ENCODE measurements at places on chromosomes 5 and 9.

DNA sequence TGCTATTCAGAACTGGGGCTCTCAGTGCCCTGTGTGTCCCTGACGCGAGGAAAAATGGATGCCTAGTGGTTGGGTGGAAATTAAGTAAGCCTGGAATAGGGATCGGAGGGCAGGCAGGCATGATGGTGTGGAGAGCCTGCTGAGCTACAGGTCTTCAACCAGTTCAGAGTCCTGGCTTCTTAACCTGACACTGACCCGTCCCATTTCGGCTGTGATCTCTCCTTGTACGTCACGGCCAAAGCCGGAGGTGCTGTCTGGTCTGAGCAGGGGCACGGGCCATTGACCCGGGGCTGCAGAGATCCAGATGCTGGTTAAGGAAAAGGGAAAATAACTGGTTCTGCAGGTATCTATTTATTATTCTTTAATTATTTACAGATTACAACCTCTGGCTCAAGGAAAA is 27.9 kb downstream of the RHOBTB3 start:
- DNase-seq, result no peak

GRCh38 chr9:32427111-32427873 is 42.8 kb downstream of the ACO1 start:
- DNase-seq, result no peak

DNA sequence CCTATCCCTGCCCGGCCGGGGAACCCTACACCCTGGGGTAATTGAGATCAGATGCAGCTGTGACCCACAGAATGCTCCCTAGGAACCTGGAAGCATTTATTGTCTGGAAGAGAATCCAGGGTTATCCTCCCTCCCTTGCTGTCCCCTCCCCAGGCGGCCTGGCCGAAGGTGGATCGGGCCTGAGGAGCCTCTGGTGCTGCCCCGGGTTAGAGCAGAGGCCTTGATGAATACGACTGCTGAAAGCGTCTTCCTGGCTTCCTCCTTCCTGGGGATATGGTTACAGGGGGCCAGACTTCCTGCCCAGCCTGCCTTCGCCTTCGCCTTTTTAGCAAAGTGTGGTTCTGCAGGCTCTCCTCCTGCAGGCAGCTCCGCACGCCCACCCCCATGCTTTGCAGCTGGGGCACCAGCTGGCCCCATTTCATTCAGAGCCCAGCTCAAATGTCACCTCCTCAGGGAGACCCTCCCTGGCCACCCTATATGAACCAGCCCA is 22.5 kb upstream of the PTGS1 start:
- DNase-seq, result no peak

- no peak for DNase-seq
Observed at GRCh38 chr5:113433071-113433470, 1.7 kb downstream of the TSSK1B start.

GRCh38 chr5:67031692-67032091 is 164.9 kb downstream of the CD180 start:
- no peak for DNase-seq

DNA sequence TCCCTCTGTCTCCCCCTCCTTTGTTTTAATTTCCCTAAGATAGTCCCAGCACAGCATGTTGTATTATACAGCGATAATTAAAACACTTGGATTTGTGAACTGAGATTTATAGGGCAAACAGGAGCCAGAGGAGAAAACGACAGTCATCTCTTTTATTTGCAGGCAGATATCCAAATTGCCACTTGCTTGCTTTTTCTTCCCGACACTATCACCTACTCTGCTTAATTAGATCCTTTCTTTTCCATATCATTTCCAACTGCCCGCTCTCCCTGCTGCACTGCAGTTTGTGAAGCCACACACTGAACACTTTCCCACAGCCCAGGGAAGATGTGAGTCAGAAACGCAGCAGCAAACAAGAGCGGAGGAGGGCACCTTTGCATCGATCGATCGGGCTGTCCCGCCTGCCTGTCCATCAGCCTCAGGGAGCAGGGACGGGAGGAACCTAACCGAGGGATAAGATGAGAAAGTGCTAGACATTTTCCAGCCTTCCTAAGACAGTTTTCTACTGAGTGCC is 35.8 kb upstream of the SPRY4 start:
- DNase-seq, result peak; percentile 80

DNA sequence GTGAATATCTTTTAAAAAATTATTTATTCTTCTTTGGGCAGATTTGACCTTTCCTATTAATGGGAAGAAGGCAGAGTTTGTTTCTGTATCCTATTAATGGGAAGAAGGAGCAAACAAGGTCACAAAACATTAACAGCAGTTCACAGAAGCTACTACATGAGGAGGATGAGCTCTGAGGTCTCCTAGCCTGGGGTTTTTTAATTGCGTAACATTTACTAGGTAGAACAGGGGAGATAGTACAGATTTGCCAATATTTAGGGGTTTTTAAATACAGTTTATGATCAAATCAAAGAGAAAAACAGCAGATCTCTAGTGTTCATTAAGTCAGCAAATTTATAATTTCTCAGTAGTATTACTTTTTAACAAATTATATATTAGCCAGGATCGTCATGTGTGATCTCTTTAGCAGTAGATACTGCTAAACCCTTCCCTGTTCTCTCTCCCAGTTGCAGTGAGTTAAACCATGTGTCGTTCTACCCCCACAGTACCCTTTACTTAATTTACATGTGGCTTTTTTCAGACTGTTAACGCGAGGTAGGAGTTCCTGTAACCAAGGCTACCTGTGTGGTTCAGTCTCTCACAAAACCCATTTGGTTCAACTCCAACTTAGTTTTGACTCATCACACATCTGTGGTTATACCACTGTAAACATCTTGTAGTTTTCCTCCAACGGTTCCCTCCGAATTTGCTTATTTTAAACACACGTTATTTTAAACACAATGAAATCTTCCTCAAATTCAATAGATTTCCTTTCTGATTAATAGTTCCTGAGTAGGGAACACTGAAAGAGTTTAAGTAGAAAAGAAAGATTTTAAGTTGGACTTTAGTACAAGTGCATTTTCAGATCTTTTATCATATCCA is 13.3 kb downstream of the SLC25A46 start:
- no peak for DNase-seq

GRCh38 chr5:30765227-30765626 is 428.3 kb upstream of the CDH6 start:
- no peak for DNase-seq

GRCh38 chr9:121709798-121710197 is 58.4 kb downstream of the DAB2IP start:
- DNase-seq, result no peak

DNA sequence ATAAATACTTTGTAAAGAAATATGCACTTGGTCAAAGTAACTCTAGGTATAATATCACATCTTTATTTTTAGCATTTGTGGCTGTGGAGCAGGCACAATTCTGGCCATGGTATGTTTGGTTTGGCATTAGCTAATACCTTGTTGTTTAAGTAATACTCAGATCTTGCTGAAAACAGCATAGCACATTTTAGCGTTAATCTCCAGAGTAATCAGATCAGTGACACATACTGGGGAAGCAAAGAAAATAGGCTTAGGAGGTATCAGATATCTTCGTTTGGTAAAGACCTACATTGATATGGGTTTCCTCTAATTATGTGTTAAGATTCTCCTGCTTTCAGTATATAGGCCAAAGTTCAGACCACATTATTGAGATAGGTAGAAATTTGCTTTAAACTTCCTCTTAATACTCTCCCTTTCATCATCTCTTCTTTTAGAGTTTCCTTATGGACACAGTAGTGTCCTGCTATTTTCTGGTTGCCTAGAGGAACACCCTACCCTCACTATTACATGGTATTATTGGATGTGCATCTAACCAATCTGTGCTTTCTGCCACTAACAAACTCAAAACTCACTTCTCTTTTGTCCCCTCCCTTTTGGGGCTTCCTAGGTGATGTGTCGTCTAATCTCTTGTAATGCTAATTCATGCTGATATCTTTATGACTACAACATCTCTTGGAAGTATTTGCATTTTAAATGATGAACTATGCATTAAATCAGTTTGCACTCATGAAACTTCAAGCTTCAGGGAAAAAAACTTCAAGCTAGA is 437.3 kb upstream of the ADAMTSL1 start:
- no peak for DNase-seq

DNA sequence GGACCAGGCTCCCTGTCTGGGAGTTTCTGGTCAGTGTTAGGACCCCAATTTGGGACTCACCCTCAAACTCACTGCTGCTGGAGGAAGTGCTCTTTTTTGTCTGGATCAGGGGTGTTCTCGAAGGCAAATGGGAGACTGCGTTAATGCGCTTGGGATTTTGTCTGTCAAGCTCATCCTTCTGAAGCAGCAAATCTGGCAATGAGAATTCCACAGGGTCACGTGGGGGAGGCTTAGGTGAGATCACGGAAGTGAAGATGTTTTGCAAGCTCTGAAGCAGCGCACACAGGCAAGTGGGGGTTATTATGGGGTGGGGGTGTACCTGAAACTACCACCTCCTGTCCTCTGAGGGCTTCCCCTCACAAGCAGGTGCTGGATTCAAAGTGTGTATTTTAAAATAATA is 10.5 kb upstream of the TEX53 start:
- no peak for DNase-seq

DNA sequence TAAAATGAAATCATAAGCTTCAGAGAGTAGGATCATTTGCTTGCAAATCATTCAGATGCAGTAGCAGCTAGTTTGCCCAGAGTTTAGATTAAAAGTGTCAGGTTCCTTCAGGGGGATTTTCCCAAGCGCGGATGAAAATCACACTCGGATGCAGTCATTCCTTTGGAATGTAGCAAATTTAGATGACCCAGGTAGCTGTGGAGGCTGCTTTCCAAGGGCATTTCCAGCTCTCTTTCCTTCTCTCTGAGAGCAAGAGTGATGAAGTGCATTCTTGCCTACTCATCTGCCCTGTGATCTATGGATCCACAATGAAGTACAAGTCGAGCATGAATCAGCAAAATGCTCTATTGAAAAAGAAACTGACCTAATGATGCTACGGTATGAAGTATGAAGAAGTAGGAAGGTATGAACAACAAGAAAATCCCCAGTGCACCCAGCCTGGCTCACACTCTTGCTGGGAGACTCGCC is 200.2 kb downstream of the PLK2 start:
- DNase-seq, result peak; percentile 76

- DNase-seq, result no peak
Observed at GRCh38 chr5:124730381-124730780, 16.1 kb downstream of the ZNF608 start.

- no peak for DNase-seq
Observed at GRCh38 chr5:89105836-89106235, 222.9 kb upstream of the MEF2C start.

GRCh38 chr9:100803956-100804355 is 224.6 kb upstream of the PLPPR1 start:
- DNase-seq, result no peak

GRCh38 chr5:145867806-145868205 is 5.0 kb downstream of the GRXCR2 start:
- no peak for DNase-seq

GRCh38 chr5:167653645-167654106 is 637.8 kb upstream of the WWC1 start:
- DNase-seq, result peak; percentile 53

DNA sequence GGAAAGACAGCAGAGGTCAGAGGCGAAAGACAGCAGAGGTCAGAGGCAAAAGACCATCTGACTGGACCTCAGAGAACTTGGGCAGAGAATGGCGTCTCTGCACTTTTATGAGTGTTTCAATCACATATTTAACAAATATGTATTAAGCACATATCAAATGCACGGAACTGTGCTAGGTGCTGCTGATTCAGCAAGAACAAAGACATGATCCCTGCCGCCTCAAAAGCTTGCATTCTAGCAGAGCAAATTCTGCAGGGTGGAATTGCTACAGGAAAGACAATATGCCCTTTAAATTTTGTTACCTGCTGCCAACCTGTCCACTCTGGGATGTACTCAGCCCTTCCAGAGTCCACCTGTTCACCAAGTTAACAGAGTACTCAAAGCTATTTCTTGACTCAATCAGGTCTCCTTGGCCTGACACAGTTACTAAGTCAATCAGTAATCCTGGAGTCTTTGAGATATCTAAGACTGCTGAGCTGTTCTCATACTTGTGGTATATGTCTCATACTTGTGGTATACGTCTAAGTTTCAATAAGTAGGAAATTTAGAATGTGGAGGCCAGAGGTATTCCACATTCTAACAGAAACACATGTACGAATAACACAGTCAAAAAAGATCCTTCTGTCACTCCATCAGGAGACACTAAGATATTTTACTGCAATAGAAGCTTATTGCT is 131.8 kb downstream of the GNAQ start:
- DNase-seq, result no peak

DNA sequence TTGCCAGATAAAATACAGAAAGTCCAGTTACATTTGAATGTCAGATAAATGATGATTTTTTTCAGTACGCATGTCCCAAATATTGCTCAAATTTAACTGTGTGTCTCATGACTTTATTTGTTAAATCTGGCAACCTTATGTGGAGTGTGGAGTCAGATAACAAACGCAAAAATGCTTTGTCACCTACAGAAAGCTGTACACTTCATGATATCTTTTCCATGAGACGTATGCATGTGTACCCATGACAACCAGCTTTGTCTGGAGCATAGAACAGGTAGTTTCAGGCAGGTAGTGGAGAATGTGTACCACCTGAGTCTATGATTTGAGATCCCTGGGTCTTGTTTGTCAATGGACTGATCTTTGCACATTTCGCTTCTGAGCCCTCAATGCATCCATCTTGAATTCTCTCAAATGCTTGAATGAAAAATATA is 105.5 kb upstream of the CPEB4 start:
- no peak for DNase-seq

DNA sequence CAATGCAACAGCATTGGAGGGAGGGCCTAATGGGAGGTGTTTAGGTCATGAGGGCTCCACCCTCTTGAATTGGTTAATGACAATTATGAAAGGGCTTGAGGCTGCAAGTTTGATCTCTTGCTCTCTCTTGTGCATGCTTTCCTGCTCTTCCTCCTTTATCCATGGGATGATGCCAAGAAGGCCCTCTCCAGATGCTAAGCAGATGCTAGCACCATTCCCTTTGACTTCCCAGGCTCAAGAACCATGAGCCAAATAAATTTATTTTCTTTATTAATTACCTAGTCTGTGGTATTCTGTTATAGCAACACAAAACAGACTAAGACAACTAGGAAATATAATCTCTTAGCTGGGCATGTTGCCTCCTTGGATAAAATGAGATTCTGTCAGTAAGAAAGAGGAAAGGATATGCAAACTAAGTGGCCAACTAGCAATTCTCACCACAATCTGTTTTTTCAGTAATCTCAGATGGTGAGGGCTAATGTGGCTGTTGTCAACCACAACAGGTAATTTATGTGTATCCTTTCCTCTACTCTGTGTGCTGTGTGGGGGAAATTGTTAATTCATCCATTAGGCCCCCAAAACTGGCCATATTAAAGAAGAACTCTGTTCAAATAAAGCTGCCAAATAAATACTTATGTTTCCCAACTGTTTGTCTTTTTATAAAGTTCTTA is 269.1 kb upstream of the CD180 start:
- no peak for DNase-seq
